M059J (cell line): ENCODE measurements at places on chromosomes 12 and 14.

DNA sequence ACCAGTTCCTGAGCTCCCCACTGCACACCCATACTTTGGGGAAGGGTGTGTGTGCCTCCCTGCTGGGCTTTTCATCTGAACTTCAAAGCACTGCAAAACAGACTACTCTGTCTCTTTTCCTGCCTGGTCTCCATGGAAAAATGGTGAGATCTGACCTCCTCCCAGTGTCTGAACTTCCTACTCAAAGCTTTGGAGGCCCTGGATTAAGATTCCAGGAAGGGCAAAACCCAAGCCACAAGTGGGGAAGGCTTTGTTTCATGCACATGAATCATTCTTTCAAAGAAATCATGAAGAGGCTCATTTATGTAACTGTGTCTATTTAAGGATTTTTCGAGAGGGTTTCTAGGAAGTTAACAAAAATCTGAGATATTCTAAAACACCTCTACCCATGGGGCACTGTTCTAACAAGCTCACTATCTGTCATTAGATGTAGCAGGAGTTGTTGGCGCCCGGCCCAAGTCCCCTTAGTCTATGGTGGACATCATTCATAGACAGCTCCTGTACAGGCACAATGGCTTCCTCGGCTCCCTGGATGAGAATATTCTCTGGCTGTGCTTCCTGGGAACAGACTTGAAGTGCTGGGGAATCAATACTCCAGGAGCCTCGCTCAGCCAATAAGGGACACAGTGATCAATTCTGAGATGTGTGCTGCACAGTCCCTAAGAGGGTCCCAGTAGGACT, 224.0 kb downstream of the KTN1 start:
- peak; percentile 34 for DNase-seq

DNA sequence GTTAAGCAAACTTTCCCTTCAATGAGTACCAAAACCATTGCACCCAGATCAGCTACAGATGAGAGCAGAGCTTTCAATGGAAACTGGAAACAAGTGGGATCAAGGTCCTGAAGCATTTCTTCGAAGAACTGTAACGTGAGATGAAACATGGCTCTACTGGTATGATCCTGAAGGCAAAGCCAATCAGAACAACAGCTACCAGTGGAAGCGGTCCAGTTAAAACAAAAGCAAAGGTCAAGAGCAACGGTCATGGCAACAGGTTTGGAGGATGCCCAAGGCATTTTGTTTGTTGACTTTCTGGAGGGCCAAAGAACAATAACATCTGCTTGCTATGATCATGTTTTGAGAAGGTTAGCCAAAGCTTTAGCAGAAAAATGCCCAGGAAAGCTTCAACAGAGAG, 137.9 kb upstream of the CPSF6 start:
- DNase-seq = peak; percentile 62

GRCh38 chr14:71586131-71586897, 345.9 kb upstream of the RGS6 start:
- DNase-seq = peak; percentile 65

GRCh38 chr12:96343347-96343954, 56.8 kb downstream of the CDK17 start:
- peak; percentile 71 for DNase-seq

DNA sequence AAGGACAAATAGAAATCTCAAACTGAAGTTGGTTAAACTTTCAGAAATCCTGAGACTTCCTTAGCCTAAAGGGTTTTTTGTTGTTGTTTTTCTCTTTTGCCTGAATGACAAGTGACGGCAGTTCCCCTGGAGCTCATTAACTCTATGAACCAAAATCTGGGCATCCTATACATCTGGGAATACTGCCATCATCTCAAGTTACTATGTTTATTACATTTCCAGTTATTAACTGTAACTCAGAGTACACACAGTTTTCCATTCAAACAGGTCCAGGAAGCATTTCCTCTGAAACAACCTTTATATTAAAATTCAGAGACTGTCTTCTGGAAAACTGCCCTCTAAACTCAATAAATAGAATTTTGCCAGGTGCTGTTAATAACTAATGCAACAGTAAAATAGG, 55.6 kb upstream of the CDKL1 start:
- DNase-seq = peak; percentile 42

GRCh38 chr12:49622501-49623141, 740 bp upstream of the PRPF40B start:
- peak; percentile 46 for DNase-seq

DNA sequence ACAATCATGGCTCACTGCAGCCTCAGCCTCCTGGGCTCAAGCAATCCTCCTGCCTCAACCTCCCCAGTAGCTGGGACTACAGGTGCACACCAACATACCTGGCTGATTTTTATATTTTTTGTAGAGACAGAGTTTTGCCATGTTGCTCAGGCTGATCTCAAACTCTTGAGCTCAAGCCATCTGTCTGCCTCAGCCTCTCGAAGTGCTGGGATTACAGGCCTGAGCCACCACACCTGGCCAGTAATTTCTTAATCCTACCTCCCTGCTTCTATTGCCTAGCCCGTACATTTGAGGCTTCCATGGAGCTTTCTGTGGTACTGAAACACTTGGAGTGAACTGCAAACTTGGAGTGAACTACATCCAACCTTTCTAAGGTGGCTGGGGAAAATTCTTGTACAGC, 20.7 kb downstream of the SLC35E3 start:
- no peak for DNase-seq

- no peak for DNase-seq
Measured at GRCh38 chr12:85006206-85006605, 29.9 kb downstream of the TSPAN19 start.

- DNase-seq = peak; percentile 78
Measured at GRCh38 chr12:102879144-102879763, 37.8 kb downstream of the PAH start.

GRCh38 chr14:64407329-64407728, 19.2 kb downstream of the MTHFD1 start:
- no peak for DNase-seq

DNA sequence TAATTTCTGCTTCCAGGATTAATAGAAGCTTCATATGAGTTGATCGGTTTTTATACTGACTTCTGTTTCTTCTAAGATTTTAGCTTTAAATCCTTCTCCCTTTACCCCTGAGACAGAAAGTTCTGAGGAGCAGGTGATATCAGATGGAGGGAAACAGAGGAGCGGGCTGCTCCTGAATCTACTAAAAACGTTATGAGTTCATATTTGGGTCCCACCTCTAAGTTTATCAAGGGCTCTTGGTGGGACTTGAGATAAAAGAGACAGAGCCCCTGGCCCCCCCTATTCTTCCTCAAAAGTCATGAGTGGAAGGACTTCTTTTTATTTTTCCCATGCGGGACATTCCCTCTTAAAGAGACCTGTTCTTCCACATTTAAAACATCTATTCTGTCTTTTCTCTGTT, 23.8 kb downstream of the CLEC2A start:
- DNase-seq = no peak

DNA sequence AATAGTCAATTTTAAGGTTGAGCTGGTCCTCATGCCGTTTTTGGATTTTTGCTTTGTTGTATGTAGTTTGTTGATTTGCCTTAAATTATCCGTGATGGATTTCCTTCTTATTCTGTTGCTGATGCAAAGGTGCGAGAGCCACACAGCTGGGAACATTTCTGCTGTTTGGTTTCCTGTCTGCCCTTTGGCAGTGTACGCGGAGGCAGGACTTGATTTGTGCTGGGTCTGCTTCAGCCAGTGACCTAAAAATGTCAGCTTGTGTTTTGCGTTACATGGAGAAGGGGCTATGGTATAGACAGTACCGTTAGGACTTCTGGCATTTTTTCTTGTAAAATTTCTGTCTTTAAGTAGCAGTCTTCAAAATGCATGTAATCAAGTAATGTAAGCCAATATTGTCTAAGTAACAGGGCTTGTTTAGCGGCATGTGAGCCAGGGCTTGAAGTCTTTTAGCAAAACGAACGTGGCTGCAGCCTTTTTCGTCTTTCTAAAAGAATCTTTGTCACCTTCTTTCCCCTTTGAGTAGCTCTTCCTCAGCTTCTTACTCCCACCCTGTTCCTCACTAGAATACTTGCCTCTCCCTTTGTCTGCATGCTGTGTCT, 18.2 kb upstream of the RD3L start:
- DNase-seq = no peak

DNA sequence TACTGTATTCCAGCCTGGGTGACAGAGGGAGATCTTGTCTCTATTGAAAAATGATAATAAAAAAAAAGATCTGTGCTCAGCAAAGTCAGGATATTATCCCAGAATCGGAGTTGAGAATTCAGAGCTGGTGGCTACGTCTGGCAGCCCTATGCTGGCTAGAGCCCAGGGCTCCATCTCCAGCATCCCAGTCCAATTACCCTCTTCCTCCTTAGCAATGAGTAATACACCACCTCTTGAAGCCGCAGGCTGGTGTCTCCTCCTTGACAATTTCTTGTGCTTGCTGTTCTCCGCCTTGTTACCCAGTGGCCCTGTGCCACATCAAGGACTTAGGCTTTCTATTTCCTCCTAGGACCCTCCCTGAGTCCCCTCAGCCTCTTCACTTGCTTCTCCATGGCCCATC, 38.4 kb upstream of the DDX11 start:
- peak; percentile 21 for DNase-seq

DNA sequence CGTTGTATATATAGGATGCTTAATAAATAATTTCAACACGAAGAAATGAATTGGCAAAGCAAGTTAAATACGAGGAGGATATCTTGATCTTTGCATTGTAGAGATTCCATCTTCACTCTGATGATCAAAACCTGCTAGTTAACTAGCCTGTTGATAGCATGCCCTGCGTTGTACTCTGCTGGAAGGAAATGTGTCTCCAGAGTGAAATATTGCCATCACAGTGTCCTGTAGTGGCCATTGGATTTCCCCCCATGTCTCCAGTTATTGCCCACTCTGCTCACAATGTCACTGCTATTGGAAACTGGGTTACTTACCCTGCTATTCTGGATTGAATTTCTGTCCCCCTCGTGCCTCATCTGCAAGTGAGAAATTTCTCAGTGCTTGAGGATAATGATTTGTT, 109.6 kb downstream of the PLEKHA5 start:
- DNase-seq = no peak

- peak; percentile 12 for DNase-seq
Measured at GRCh38 chr12:115584156-115584555, 693.3 kb downstream of the MED13L start.

GRCh38 chr12:131829791-131830334, 1.7 kb downstream of the MMP17 start:
- no peak for DNase-seq

DNA sequence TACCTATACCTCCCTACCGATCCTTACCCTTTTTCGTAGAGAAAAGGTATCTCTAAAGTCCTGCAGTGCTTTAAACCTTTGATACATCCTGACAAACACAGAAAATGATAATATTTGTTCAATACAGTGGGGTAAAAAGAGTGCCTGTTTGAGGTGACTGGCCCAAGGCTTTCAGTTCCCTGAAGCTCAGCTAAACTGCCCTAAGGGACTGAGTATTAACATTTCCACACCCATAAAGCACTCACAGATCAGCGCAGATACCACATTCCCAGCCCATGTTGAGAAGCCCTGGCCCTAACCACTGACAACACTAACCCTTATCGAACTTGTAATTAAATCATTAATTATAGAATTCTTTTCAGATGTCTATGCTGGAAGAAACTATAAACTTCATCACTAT, 108.7 kb downstream of the DIP2B start:
- DNase-seq = peak; percentile 46

GRCh38 chr12:13562915-13563742, 366.6 kb downstream of the EMP1 start:
- DNase-seq = no peak

GRCh38 chr14:89325299-89325883, 91.6 kb downstream of the FOXN3 start:
- no peak for DNase-seq

DNA sequence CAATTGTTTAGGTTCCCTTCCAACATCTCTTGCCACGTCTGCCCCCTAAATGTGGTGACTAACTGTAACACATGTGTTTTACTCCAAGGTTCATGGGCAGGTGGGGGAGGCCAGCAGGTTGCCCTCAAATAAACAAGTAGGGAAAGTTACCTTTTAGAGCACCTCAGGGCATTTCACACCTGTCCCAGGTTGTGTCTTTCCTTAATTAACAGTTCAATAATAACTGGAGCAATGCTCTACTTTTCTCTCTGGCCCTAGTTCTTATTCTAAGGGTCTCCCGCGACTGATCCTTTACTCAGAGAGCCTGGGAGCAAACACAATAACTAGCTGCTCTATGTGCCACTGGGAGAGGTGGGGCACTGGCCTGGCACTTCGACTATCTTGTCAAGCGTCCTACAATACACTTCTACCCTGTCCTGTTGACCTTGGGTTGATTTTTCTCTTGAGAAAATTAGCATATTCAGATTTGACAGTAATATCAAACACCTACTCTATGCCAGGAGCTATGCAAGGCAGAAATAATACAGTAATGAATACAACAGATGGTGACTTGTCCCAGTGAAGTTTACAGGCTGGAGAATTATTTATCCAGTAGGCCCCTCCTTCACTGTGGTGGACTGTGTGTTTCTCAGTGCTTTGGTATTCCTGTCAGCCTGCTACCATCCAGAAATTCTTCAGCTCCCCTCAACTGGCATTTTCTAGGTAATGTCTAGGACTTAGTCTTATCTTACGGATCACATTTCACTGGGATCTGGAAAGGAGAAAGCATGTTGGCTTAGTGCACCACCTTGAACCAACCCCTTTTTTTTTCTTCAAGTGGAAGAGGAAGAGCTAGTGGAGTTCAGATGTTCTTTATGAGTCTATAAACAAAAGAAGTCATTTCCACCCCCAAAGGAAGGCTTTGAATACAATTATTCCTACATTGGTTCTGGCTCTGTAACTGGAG, 202.6 kb downstream of the CRADD start:
- DNase-seq = peak; percentile 94

- DNase-seq = peak; percentile 36
Measured at GRCh38 chr14:75267141-75267721, 11.4 kb upstream of the FOS start.

- DNase-seq = peak; percentile 17
Measured at GRCh38 chr14:37246427-37246829, 48.7 kb downstream of the MIPOL1 start.

DNA sequence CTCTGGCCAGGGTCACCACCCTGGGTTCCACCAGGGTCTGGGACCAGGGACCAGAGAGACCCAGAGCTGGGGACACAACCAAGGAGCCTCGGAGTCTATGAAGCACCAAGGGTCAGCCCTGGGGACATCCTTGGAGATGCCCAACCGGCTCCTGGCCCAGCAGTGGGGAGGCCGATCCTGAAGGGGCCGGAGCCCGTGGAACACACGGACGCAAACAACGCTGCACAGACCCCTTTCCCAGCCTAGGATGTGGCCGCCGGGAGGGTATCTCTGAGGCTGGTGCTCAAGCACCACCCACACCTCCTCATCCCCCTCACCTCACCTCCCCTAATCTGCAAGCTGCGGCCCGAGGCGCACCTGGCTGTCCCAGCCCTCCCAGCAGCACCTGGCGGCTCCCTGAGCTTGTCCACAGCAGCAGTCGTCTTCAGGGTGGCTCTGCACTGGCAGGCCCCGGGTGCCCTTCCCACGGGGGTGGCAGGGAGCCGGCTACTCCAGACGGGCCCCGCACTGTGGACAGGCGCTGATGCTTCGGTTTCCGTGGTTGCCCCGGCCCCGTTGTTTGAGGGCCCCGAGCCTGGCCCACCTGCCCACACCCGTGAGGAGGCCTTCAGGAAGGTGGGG, 146.8 kb upstream of the C14orf180 start:
- no peak for DNase-seq

GRCh38 chr12:44875954-44876543, at the start of gene NELL2:
Gene NELL2, minus strand, starts transcription at chr12:44876315. Its CDS starts 446 bp downstream, at chr12:44875869.
- DNase-seq = peak; percentile 22
